ENCODE measurements at places on chromosomes 4 and X. TPM values are rescaled to one million over a fixed set of nuclear protein-coding genes. Genes with fewer than 3 reads are reported as not detected.
A peak's percentile ranks its signal among the peaks of the same experiment; 100 is the strongest.

Gene RBM47
- 89.5 TPM for total RNA-seq

Gene GUCY1A1
- 75.8 TPM for total RNA-seq

Gene GASK1B
- 69.3 TPM for total RNA-seq

Gene TNMD
- 7.5 TPM for total RNA-seq

Gene TAF7L
- total RNA-seq, result not detected

Gene TCEAL7
- 2.9 TPM for total RNA-seq

Gene GIMD1
- not detected for total RNA-seq

Gene MAGEA11
- not detected for total RNA-seq

Gene OCIAD2
- 9.2 TPM for total RNA-seq

Gene NAP1L3
- 1.8 TPM for total RNA-seq

Gene BMX
- 3.9 TPM for total RNA-seq

Gene RHOXF1
- total RNA-seq, result not detected

Gene OPRPN
- 1.0 TPM for total RNA-seq

Gene HOPX
- total RNA-seq, result 9.8 TPM

GRCh38 chrX:41457613-41458192, 10.6 kb downstream of the NYX start:
- DNase-seq, result no peak

DNA sequence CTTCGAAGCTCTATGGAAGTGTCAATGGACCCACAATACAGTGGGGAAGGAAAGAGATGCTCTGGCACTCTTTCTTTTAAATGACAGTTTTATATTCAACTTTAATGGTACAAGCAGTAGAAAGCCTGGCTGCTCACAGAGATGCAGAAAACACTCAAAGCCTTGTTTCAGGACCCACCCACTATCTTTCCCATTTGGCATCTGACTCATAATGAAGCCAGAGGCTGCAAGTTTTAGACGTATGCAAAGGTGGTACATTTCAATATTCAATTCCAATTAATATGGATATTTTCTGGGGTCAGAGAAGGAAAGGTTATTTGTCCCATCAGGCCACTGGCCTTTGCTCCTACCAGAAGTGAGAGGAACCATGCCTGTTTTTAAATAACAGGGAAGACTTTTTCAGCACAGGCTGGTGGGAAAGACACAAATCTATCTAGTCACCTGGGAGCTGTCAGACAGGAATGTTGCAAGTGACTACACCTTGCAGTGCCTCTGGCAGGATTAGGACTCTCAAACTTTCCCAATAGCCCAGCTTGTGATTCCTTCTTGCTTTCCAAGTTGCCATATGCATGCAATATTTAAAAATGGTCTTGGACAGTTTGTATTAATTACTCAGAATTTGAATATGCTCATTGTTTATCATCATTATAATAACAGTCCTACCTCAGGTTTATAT, 70.0 kb upstream of the RAB40AL start:
- DNase-seq, result no peak

GRCh38 chr4:24888475-24889344, 24.1 kb downstream of the CCDC149 start:
- no peak for DNase-seq

DNA sequence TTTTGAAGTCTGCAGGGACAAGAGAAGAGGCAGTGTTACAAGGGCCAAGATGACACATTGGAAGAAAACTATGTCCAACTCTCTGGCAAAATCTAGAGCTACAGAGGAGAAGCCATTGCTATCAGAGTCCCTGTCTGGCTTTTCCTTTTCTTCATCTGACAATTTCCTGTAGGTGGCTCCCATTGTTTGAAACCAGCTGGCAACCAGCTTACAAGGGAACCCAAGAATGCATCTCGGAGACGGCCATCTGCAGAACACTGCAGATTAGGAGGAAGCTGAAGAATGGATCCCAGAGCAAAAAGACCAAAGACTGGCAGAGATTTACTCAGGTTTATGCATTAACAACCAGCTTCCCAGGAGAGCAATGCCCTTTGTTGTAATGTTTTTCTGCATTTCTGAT, 216.2 kb upstream of the CTSO start:
- no peak for DNase-seq

GRCh38 chr4:181676546-181676945, 566.7 kb upstream of the TENM3 start:
- DNase-seq, result no peak

- no peak for DNase-seq
Observed at GRCh38 chr4:26751838-26752237, 108.8 kb upstream of the STIM2 start.

DNA sequence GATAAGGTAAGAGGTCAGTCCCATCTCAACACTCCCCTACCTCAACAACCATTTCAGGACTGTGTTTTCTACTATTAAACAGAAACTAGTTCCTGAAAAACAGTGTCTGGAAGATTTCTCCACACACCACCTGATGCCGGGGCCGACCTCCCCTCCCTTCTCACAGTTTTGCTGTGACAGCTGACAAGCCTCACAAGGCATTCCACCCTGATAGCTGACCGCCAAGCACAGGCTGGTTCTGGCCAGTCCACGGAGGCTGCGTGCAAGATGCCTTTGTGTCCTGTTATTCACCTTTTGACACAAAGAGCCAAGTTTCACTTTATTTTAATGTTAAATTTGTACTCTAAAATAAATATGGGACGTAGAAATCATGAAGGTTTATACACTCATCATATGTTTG, 758.6 kb downstream of the PDHA2 start:
- DNase-seq, result no peak

- no peak for DNase-seq
Observed at GRCh38 chr4:150010525-150011126, 67.6 kb upstream of the DCLK2 start.

DNA sequence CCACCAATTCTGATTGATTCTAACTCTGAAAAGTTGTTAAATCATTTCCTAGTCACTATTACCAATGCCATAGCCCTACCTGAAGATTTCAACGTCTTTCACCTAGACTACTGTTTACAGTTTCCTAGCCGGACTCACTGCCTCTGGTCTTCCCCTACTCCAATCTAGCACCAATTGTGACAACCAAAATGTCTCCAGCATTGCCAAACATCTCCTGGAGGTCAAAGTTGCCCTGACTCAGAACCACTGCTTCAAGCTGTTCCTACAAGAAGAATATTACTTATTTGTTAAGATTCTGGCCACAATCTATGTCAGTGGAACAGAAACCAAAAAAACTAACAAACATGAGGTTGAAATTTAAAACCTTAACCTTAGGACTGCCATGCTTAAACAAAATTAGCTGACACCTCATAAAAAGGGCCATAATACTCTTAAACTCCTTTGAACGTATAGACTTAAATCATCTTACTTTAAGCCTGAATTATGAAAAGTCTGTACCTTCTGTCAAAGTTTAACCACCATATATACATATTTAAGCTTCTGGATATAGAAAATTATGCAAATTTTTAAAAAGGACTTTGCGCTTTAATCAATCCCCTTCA, 2.1 kb downstream of the PDS5A start:
- no peak for DNase-seq

GRCh38 chr4:177574446-177574845, 132.2 kb upstream of the AGA start:
- no peak for DNase-seq

DNA sequence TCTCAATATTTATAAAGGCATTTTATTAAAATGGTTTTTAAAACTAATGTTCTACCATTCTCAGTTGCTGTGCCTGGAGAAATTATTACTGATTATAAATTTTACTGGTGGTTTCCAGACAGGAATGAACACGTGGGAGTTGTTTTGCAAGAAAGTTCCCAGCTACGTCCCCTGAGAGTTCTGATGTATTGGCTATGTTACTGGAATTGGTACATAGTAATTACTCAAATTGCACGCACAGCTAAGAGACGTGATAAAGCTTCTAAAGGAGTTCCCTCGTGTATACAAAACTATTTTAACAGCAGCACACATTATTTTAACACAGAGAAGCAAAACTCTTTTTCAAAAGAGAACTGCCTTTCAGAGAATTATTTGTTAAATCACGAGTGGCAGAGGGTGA, 292.2 kb downstream of the NLGN4X start:
- no peak for DNase-seq

GRCh38 chrX:134626434-134626833, 31.8 kb downstream of the PLAC1 start:
- peak; percentile 57 for DNase-seq

GRCh38 chr4:182562350-182562749, 319.1 kb downstream of the TENM3 start:
- no peak for DNase-seq

- DNase-seq, result no peak
Observed at GRCh38 chr4:184288451-184289178, 70.9 kb upstream of the ENPP6 start.

GRCh38 chr4:34178476-34178875, 2065.8 kb downstream of the ARAP2 start:
- DNase-seq, result no peak

DNA sequence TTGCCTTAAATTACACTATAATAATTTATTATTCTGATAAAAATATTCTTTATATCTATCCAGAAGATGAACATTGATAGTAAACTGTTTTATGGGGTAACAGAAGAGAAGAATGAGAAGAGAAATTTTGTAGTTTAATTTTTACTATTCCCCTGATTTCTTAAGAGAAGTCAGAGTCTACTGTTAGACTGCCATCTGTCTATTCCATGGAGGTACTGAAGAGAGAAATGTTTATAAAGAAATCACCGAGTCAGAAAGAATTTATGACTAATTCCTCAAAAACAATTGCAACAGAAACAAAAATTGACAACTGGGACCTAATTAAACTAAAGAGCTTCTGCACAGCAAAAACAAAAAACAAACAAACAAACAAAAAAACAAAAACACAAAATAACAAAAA, 149.9 kb downstream of the FGF16 start:
- DNase-seq, result no peak

Data from breast epithelium (tissue), 4 donors.